ENCODE measurements at places on chromosomes 1 and 21.

DNA sequence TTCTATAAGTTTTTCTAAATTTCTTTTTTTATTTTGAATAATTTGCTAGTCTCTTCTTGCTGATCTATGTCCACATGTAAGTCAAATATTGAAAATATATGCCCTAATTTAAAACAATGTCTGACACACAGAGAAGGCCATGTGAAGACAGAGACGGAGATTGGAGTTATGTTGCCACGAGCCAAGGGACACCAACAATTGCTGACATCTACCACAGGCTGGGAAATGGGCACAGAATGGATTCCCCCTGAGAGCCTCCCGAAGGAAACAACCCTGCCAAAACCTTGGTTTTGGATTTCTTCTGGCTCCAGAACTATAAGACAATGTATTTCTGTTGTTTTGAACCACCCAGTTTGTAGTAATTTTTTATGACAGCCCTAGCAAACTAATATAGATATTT is 485.0 kb upstream of the ZRANB2 start:
- DNase-seq = no peak

- no peak for DNase-seq
Observed at GRCh38 chr21:46202592-46203202, 18.4 kb upstream of the SPATC1L start.

DNA sequence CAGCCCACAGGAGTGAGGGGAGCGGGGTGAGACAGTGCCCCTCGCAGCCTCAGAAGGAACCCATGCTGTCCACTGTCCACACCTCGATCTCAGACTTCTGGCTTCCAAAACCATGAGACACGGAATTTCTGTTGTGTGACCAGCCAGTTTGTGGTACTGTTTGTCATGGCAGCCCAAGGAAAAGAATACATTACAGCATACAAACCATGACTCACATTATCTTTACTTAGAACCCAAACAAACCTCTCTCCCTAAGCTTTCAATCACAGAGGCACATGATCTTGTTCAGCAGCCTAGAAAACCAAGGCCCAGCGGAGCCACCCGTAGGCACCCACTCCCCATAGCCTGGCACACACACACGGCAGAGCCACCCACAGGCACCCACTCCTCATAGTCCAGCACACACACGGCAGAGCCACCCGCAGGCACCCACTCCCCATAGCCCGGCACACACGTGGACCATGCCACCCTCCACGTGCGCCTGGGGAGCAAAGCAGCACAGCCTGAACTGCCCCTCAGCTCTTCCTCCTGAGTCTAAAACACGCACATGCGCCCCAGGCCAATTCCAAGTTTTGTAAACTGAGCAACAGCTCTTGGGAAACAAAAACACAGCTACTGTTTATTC is 458 bp upstream of the KRTAP10-4 start:
- no peak for DNase-seq

GRCh38 chr1:22625262-22625925 is 11.0 kb upstream of the C1QA start:
- no peak for DNase-seq

DNA sequence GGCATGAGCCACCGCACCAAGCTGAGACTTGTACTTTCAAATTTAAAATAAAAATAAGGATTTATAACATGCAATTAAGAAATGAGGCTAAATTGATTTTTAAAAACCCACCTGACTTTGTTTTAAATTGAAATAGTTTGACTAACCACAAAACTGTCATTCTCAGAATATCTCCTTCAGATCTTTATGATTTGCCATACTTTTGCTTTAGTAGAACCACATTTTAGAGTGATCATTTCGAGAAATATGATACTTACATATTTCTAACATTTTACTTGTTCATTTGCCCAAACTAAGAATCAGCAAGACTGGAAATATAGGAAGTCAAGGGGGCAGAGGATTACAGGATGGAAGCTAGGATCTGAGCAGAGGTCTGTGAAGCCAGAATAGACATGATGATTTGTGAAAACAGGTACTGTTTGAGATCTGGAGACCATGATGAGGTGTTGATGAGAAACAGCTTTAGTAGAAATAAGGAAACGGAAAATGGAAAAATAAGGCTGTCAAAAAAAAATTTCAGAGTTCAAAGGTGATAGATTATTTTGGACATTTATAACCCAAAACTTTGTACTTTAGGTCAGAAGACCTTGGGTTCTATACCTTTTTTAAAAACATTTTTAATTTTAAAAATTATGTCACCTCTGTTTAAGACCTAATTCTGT is 44.8 kb downstream of the GIPC2 start:
- no peak for DNase-seq

DNA sequence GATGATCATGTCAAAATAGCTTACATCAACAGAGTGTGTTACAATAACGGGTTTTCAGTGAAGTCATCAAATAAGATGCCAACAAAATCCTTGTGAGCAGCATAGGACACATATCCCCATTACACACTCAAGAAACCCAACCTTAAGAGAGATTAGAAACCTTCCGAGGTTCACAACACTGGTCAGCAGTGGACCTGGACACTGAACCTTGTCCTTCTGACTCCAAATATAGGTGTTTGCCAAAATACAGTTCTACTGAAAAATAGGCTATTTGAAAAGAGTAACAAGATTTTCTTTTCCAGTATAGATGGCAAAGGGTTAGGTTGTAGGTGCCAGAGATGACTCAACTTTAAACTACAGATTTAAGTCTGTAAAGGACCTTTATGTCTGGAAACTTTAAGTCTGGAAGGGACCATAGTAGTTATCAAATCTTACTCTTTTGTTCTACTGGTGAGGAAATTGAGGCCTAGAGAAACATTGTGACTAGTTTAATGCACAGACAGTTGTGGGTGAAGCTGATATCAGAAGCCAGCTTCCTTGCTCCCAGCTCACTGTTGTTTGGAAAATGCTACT is 811 bp upstream of the REG4 start:
- no peak for DNase-seq

GRCh38 chr1:150065184-150065871 is 2.2 kb upstream of the VPS45 start:
- DNase-seq = no peak

All from NCI-H2029 treated with DMSO at 0.1 percent for 48 hours (cell line).